ENCODE measurements at places on chromosomes 3 and 15.

GRCh38 chr15:54619180-54619579 is 577.6 kb downstream of the RSL24D1 start:
- no peak for DNase-seq

DNA sequence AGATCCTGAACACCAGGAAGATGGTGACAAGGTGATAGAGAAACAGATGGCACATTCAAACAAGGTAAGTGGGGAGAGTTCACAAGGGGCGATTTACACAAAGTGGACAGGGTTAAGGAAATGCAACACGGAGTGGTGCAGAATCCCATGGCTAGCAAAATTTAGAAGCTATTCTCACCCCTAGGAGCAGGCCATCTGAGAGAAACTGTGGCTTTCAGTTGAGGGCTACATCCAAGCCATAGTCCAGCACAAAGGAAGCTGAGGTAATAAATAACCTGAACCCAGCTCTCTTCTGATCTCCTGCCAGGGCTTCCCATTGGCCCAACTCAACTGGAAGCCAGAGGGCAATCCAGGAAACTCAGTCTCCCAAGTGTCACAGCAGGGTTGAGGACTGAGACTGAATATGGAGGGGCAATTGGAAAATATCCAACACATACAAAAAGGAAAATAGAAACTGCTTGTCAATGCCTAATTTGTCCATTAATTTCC is 1.2 kb upstream of the ZNF445 start:
- no peak for DNase-seq

- DNase-seq: no peak
Observed at GRCh38 chr3:70546679-70547078, 234.2 kb upstream of the MDFIC2 start.

- no peak for DNase-seq
Observed at GRCh38 chr3:151589311-151589710, 128.4 kb upstream of the IGSF10 start.

- no peak for DNase-seq
Observed at GRCh38 chr3:197222937-197223370, 75.5 kb downstream of the DLG1 start.

DNA sequence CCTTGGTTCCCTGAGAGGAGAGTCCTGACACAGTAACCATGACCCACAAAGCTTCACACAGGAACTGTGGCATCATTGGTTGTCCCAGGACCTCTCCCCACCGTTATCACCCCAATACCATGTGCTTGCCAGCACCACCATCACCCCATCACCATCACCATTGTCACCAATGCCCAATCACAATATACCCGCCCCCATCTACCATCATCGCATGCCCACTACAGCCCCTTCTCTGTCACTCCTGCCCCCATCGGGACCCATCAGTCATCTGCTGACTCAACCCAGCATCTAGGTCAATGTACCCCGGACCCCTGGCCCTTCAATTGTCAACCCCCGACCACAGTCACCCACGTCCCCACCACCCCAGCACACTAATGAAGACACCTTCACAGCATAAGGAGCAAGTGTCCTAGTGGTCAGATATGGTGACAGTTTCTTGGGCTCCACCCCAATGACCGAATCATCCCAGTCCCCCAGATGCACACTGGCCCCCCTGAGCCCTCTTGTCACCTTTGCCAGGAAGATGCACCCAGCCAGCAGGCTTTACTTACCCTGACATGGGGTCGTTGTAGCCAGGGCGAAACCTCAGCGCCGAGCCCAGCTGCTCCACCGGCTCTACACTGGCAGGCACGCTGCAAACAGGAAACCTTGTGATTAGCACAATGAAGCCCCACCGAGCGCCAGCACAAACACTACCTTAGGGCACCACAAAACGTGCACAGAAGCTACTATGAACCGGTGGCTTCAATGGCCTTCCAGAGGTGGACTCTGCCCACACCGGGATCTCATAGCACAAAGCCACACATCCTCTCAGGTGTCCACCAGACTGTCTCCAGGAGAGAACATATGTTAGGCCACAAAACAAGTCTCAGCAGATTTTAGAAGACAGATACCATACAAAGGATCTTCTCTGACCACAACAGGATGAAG is 25.1 kb downstream of the SHISA5 start:
- peak; percentile 1 for DNase-seq

Measured in Kasumi-1 (cell line).